ENCODE measurements at places on chromosomes 4 and X.

DNA sequence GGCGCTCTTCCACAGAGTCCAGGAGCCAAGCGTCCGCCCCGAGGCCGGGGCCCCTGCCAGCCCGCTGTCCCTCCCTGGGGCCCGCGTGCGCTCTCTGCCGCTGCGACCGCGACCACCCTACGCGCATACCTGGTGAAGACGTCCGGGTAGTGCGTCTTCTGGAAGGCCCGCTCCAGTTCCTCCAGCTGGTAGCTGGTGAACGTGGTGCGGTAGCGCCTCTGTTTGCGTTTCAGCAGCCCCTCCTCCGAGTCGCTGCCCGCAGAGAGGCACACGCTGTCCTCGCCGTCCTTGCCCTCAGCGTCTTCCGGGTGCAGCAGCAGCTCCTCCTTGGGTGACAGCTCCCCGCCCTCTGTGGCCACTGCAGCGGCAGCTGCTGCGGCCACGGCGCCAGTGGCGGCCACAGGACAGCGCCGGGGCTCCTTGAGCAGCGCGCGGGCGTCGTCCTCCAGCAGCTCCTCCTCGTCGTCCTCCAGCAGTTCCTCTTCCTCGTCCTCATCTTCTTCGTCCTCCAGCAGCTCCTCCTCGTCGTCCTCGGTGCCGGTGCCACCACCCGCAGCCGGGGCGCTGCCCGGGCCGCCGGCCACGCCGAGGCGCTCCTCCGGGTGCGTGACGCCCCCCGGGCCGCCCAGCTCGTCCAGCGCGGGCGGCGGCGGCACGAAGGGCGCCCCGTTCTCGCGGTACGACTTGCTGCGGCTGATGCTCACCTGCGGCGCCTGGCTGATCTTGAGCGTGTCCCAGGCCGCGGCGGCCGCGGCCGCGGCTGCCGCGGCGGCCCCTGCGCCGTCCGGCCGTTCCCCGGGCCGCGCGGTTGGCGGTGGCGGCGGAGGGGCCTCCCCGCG lies 2.8 kb downstream of the ARX start:
- no peak for DNase-seq

- no peak for DNase-seq
Observed at GRCh38 chr4:127685292-127685691, 44.9 kb upstream of the SLC25A31 start.

GRCh38 chrX:11881485-11882170 lies 123.6 kb downstream of the MSL3 start:
- DNase-seq = no peak

DNA sequence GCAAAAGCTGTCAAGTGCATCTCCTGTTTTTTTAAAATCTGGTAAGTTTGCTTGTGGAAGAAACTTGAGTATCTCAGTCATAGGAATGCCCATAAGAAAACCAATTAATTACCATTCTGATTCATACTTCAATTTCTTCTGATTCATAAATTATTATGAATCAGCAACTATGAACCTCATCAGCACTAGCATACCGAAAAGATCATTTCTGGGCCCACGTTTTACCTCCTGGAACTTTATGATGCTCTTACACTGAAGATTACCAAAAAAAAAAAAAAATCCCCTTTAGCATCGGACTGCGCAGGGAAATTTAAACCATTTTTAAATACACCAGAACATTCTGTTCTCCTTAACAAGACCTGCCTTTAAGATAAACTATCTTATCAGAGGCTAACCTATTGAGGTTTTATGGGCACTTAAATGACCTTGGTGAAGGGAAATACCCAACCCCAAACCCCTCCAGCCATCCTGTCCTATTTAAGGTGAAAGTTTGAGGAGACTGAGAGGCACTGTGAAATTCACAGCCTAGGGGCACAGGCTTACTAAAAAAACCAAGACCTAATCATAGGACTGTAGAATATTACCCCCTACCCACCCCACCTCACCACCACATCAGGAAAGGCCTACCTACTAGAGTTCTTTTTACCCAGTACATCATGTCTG lies 38.2 kb upstream of the ABCG2 start:
- no peak for DNase-seq

DNA sequence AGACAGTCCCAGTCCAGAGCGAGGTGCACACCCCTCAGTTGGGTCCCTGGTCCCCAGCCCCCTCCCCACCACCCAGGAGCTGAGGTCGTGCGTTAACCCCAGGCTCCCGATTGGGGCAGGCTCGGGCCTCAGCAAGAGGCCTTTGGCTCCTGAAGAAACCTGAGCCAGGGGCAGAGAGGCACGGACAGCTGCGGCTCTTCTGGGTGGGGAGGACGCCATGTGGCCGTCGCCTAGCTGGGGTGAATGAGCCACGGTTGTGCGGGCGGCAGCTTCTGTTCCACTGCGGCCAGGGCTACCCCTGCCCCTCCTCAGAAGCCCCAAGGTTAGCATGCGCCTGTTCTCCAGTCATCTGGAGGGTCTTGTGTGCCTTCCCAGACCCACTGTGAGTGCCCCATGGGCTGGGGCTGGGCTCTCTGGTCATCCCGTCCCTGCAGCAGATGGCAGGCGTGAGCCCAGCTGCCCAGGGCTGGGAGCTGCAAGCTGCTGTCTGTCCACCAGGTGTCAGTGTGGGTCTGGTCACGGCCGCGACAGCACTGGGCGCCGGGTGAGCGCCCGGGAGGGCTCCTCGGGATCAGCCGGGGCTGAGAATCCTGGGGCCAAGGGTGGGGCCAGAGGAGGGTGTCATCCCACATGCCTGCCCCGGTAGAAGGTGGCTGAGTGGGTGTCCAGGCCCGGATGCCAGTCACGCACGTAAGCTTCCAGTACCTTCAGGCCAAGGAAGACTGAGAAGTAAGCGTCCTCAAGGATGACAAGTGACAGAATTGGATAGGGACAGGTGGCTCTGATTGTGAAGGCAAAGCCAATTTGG lies 21.9 kb downstream of the ATP2B3 start:
- DNase-seq = peak; percentile 3

DNA sequence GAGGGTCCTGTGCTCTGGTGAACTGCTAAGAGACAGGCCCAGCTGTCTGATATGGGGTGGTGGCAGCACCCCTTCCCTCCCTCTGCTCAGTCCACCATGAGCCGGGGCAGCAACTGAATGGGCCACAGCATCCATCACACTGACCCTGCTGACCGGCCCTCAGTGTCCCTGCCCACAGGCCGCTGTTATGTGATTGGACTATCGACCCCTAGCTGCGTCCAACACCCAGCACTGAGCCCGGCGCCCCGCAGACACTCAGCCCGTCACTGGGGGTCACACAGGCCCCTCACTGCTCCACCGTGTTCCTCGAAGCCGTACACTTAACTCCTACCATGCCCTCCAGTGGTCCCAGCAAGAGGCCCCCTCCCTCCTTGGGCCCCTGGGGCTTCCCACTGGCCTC lies 88.8 kb upstream of the PSAPL1 start:
- no peak for DNase-seq

DNA sequence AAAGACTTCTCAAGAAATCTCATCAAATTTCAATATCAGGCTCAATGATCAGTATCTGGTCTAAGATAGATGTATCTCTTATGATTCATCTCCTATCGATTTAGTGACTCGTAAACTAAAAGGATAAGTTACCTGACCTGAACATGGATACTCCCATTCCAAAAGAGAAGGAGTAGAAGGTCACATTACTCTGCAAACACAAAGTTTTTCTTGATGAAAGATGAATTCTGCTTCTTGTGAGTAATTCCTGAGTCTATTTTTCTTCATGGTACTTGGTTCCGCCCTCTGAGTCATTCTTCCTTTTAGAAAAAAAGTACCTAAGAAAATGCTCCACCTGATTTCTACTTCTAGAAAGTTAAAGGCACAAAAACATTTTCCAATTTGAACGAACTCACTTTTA lies 223.1 kb upstream of the SLIT2 start:
- no peak for DNase-seq

DNA sequence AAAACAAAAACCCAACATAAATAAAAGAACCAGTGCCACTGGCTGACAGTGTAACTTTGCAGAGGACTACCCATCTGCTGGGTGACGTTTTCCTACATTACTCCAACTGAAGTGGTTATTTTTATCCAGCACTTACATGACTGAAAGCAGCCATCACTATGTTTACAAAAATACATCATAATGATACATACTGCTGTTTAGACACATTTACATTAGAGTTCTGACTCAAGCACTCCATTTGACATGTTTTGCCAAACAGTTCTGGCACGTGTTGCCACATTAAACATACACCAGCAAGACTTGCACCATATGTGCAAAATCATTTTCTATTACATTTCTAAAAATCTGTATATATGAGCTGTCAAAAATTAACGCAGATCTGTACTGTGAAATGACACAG lies 39.6 kb downstream of the BEND4 start:
- DNase-seq = no peak

DNA sequence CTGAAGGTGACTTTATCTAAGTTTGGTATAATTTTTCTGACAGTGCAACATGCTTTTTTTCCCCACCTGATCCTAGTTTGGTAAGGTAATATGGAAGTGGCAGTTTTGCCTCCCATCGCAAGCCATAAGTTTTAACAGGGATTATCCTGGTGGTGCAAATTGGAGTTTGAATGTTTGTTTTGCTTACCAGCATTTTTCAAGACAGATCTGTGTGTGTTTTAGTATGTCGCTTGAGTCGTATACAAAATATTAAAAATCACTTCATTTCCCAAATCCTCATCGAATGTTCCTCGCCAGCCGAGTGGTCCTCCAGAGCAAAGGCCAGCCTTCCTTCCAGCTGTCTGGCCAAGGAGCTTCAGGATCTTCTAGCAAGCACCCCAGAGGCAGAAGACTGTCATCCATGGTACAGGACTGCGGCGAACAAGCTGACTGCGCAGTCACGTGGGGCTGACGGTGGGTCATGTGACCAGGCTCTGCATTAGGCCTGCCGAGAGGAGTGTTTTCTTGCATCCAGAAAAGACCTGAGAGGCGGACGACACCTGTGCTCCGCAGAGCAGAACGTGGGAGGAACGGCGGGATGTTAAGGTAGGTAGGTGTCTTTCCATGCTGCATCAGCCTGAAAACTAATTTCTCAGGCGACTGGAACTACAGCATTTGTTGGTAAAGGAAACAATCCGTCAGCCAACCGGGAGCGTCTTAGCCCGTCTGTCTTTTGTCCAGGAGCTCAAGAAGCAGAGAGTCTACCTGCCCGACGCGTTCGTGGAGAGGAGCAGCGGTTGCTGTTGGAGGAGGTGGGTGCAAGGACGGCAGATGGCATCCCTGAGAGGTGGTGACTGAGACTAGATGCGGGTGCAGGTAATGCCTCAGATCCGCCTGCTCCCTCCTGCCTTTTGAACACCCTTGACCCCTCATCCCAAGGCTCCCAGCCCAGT lies at the start of gene GPRASP3:
GPRASP3 (plus strand) TSS at position 507 of the 932 bp plus-strand sequence. CDS start 28,253 bp downstream, outside the sequence.
- peak; percentile 25 for DNase-seq

DNA sequence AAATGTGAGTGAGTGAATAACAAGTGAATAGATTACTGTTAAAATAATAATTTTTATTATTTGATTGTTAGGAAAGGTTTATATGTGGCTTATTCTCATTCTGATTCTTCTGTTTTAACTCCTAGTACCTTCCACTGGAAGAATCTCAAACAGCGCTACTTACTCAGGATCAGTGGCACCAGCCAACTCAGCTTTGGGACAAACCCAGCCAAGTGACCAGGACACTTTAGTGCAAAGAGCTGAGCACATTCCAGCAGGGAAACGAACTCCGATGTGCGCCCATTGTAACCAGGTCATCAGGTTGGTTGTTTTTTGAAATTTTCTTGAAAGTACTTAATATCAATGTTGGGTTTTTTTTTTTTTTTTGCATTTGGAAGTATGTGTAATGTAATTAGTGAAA lies 117.6 kb upstream of the BMPR1B start:
- no peak for DNase-seq
